Eye (tissue), 1 donor: ENCODE measurements at places on chromosomes 16 and 17.

DNA sequence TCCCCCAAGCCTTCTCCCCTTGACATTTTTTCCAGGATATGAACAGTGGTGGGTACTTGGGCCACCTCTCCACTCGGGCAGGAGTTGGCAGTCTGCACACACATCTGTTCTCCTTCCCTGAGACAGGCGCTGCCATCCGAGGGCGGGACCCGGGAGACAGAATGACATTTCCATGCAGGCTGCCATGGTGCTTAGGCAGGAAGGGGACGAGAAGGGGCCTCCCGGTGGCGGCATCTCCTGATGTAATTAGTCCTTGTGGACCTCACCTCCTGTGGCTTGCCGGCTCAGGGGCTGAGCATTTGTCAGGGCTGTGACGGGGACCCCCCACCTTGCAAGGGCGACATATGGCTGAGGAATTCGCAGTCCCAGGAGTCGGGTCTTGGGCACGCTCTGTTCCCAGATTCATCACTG lies 197.2 kb downstream of the FOXL1 start:
- DNase-seq: peak; percentile 59

- no peak for DNase-seq
These were observed 510 bp downstream of the ERCC4 start for GRCh38 chr16:13920510-13920818.

DNA sequence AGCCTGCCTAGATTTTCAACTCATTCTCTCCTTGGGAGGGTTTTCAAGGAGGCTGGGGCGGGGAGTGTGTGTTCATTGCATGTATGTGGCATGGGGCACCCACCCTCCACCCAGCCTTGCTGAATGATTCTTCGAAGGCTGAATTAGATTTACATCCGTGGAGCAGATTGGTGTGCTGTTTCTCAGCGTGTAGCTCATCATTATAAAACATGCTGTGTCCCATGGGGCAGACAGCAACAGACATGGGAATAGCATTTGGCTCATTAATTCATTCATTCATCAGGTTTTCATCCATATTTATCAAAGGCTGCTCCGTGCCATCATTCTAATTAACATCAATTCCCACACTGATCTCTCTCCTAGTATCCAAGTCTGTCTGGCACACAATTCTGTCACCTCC lies 10.6 kb upstream of the CD300A start:
- DNase-seq: no peak

DNA sequence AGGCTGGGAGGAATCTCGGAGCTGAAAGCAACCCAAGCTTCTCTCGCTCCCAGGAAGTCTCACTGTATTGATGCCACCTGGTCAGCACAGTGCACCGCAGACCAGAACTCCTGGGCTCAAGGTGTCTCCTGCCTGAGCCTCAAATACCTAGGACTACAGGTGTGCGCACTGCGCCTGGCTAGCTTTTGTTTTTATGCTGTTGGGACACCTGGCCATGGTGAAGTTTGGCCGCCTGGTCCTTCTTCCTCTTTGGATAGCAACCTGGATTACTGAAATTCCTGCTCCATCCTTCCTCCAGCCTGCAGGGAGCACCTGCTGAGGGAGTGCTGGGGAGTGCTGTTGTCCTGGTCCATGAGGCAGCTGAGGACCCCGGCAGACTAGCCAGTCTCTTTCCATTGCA lies 56.6 kb downstream of the COTL1 start:
- DNase-seq: no peak

- DNase-seq: peak; percentile 57
These were observed 28.8 kb upstream of the RMI2 start for GRCh38 chr16:11316331-11317015.

GRCh38 chr17:40352779-40353394 lies 11.7 kb downstream of the GJD3 start:
- no peak for DNase-seq

DNA sequence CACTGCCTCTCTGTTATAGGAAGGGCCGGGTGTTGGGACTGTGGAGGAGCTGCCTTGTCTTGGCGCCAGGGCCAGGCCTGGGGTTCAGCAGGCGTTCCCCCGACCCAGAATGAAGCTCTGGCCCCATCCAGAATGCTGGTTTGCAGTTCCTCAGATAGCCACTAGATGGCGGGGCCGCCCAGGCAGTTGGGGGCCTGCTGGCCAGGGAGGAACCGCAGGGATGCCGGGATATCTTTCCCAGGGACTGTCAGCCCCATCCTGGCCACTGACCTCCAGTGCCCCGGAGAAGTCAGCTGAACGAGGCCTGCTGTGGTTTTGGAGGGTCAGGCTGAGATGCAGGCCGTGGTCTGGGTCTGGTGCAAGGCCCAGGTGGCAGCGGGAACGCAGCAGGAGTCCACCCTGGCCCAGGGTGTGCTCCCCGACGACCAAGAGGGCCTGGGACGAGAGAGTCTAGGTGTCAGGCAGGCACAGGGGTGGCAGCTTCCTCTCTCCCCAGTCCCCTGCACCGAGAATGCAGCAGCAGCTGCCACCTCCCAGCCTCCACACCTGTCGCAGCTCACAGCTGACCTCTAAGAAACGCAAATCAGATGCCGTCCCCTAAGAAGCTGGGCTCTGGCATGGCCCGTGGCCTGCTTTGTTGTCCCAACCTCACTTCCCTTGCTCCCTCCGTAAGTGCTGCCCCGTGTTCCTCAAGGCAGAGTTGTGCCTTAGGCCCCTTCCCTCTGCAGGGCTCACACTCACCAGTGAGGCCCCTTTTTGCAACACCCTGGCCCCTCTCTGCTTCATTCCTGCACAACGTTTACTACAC lies 51.2 kb downstream of the RMI2 start:
- peak; percentile 91 for DNase-seq

- no peak for DNase-seq
These were observed 12.0 kb downstream of the USP7 start for GRCh38 chr16:8951447-8952280.

- DNase-seq: peak; percentile 82
These were observed 379 bp upstream of the OTOP2 start for GRCh38 chr17:74923538-74924249.

GRCh38 chr17:28917029-28917428 lies 14.2 kb upstream of the DHRS13 start:
- no peak for DNase-seq

- DNase-seq: no peak
These were observed 48.8 kb downstream of the ADCY9 start for GRCh38 chr16:4067262-4068001.

DNA sequence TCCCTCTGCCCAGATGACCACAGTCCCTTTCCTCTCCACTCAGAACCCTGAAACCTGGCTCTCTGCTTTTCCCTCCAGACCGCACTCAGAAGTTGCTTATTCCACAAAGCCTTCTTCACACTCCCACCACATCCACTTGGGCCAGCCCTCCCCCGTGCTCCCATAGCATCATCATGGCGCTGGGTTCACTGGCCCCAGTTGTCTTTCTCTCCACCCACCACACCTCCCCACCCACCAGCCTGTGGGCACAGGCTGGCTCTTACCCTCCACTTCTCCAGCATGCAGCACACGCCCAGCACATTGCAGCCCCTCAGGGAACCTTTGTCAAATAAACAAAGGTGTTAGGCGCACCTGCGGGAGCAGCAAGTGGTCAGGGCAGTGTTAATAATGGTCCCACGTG lies 130.0 kb downstream of the KATNIP start:
- no peak for DNase-seq

- DNase-seq: peak; percentile 93
These were observed 24.0 kb upstream of the PHB1 start for GRCh38 chr17:49438436-49439278.

DNA sequence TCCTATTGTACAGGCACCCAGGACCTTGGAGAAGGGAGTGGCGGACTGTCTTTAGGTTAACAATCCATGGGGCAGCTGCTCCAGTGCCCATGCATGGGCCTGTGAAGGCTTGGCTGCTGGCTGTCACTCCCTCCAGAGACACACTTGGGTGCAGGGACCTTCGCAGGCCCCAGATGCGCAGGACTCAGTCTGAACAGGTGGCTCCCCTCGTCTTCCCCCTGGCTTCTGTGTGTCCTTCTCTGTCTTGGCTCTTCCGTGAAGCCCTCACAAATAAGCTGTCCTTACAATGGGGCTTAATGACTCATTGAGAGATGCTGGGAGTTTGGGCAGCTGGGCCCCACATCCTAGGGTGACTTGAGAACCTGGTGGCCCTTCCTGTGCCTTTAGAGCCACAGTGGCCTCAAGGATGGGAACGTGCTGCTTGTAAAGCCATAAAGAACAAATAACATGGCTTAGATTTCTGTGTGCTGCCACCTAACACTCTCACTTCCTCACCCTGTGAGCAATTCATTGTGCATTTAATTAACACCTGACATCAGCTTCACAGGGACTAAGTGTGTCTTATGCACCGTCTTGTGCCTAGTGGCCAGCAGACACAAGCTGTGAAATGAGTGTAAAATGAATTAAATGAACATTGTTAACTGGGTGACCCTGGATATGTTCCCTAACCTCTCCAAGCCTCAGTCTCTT lies 340.7 kb downstream of the SNX29 start:
- no peak for DNase-seq

DNA sequence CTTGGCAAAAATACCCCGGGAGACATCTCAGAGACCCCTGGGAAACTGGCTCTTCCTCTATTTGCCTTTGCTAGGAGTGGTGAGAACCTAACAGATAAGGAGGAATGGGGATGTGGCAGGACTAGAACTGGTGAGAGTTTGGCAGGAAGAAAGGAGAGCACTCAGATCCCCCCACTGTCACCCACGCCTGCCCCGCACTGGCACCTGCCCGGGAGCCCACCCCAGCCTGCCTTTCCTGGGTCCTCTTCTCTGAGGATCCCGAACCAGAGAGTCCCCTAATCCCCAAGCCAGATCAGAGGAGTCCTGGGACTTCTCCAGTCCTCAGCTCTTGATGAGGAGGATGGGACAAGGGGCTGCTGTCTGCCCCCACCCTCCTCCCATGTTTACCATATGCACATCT lies 3.7 kb downstream of the KCNH6 start:
- DNase-seq: no peak

- no peak for DNase-seq
These were observed 52.8 kb upstream of the INTS2 start for GRCh38 chr17:61980535-61980934.

DNA sequence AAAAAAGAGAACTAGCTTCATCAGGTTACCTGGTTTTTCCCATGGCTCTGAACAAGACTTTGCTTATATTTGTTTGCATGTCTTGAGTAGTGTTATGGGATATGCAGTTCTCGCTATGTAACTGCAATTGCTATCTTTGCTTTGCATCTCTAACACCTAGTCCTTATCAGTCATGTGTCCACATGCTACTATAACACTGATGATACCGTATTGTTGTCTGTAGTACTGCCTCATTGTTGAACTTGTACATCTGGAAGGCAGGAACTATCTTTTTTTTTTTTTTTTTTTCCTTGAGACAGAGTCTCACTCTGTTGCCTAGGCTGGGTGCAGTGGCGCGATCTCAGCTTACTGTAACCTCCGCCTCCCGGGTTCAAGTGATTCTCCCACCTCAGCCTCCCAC lies 2.5 kb downstream of the PSME3 start:
- no peak for DNase-seq

- no peak for DNase-seq
These were observed 55.3 kb upstream of the FASN start for GRCh38 chr17:82153295-82153691.

DNA sequence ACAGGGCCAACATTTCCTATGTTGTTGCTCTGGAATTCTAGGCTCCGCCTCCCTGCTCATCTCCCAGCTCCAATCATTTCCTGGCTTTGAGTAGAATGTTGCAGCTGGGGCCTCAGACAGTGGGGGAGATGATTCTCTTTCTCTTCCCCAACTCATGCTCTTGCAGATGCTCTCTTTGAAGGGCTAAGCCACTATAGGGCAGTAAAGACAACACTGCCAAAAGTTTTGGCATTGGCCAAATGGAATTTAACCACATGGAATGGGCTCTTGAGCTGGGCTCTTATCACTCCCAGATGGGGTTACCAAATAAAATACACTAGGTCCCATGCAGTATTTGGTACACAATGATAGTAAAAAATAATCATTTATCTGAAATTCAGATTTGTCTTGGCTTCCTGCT lies 19.6 kb upstream of the EFCAB13 start:
- DNase-seq: no peak

DNA sequence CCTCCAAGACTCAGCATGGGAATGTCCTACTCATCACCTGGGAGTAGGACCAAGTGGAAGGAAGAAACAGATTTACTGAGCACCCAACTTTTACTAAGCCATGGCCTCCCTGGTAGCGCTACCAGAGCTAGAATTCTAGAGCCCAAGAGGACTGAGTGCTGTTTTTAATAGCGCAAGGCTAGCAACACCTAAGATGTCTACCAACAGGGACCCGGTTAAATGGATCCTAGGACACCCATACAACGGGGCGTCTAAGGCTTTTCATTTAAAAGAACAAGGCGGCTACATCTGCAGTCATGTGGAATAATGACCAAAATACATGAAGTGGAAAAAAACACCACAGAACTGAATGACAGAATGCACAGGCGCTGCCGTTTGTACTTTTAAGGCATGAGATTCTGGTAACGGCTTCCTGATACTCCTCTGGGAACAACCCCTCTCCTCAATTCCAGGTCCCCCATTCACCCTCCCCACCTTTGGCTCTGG lies 5.1 kb downstream of the GGA2 start:
- DNase-seq: peak; percentile 92

DNA sequence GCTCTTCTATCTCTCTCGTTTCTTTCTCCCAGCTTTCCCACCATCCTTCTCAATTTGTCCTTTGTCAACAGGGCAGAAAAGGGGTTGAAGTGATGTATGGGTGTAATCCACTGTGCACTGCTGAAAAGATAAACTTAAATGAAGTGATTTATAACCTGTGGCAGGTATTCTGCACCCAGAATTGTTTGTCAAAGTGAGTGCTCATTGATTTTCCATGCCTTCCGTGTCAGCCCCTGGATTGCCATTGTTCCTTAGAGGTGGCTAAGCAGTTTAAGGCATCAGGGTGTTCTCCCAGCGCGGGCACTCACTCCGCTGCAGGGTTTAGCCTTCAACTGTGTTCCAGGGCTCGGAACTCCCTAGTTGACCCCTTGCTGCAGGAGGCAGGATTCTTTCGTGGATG lies 82.9 kb downstream of the PITPNC1 start:
- DNase-seq: no peak

GRCh38 chr16:16009401-16009800 lies 60.0 kb downstream of the ABCC1 start:
- no peak for DNase-seq

DNA sequence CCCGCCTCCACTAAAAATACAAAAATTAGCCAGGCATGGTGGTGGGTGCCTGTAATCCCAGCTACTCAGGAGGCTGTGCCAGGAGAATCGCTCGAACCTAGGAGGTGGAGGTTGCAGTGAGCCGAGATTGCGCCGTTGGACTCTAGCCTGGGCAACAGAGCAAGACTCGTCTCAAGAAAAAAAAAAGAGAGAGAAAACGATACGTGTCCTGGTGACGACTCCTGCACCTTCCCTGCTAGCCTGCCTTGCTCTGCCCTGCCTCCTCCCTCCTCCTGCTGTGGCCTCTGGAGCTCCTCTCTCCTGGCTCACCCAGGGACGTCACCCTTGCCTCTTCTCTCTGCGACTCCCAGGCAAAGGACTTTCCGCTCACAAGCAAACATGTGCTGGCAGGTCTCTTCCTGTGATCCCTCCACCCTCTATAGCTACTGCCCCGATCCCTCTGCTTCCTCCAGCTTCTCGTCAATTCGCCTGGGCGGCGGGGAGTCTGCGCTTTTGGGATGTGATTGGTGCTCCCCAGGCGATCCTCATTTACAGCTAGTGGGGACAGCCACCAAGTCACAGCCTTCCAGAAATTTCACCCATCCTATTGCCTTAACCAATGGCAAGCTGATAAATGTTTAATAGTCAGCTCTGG lies 25.5 kb upstream of the CBX4 start:
- DNase-seq: no peak
